ENCODE measurements at places on chromosomes 7 and 10.
A peak's percentile ranks its signal among the peaks of the same experiment; 100 is the strongest.

GRCh38 chr7:130290745-130291144 lies 2.2 kb upstream of the CPA4 start:
- no peak for DNase-seq

DNA sequence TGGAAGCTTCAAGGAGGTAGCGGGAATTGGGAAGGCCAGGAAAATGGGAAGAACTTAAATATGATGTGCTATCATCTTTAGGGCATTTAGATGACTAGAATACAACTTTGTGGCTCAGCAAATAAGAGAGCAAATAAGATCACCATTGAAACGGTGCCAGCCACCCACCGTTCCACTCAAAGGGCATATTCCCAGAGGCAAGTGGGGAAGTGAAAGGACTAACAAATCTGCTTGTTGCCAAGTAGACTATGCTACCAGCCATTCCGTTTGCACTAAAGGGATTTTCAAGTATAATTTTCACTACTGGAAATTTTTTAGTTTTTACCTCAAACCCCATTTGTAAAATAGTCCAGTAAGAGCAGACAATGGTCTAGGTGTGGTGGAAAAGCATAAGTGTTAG lies 4.0 kb upstream of the PPP1R3C start:
- DNase-seq = no peak

DNA sequence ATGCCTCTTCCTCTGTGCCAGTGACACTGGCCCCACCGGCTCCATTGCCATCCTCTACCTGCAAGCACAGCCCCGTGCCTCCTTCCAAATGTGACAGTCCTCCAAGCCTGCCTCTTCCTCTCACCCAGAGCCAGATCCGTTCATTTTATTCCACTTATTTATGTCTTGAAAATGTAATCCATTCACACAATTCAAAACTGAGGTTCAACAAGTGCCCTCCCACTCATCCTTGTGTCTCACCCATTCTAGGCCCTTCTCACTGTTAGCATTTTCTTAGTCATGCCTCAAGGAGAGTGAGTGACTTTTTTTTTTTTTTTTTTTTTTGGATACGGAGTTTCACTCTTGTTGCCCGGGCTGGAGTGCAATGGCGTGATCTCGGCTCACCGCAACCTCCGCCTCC lies 41.7 kb downstream of the FKBP6 start:
- no peak for DNase-seq

GRCh38 chr10:120613180-120613579 lies 156.2 kb downstream of the PLPP4 start:
- DNase-seq = no peak

GRCh38 chr10:49564461-49565009 lies 25.6 kb upstream of the ERCC6 start:
- no peak for DNase-seq

DNA sequence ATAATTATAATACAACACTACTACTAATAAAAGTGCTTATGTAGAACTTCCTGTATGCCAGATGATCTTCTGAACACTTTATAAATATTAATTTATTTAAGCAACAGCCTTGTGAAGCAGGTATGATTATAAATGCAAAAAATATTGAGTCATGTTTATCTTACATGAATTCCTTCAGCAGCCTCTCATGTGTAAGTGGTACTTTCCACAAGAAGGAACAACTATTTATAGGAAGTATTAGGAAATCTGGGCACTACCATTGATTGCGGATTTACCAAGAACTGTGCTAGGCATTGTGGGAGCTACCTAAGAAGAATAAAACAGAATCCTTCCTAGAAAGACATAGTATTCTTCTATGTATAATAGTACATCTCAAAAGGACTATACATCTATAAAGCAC lies 10.7 kb upstream of the STEAP4 start:
- no peak for DNase-seq

GRCh38 chr7:123424463-123424862 lies 109.9 kb downstream of the IQUB start:
- DNase-seq = no peak

GRCh38 chr10:111015181-111015580 lies 61.6 kb upstream of the ADRA2A start:
- DNase-seq = no peak

GRCh38 chr10:4790045-4790444 lies 36.0 kb upstream of the AKR1E2 start:
- no peak for DNase-seq

DNA sequence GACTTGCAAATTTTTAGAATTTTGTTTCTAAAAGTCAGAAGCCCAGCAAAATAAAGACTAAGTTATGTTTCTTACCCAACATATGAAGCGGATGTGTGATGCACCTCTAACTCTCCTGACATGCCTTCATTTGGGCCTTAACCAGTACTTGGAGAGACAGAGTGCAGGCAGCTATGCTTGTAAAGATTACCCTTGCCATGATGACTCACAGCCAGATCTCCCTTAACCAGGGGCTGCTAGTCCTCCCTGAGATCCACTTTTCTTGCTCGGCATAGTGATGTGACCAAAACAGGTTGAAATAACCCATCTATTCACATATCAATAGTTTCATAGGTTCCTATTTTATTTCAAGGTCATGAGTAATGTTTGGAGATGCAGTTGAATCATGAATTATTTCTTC lies 43.6 kb downstream of the PPP1R3A start:
- no peak for DNase-seq

DNA sequence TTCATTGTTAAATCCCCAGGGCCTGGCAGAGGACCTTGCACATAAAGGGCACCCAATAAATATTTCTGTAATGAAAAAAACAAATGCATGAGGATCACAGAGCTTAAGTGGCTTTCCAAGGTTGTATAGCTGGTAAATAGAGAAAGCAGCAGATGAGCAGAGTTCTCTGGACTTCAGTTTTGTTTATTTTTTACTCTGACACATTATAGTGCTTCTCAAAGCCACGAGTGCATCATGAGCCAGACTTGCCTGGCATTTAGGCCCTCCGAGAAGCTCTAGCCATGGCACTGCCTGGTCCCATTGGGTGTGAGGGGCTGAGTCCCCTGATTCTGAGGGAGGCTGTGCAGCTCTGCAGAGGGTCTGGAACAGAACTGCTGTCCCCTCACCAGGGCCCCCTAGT lies 87.2 kb upstream of the ZNF32 start:
- no peak for DNase-seq

- no peak for DNase-seq
These were observed 5.1 kb upstream of the CYP26A1 start for GRCh38 chr10:93068411-93069244.

- no peak for DNase-seq
These were observed 70.8 kb upstream of the EN2 start for GRCh38 chr7:155387066-155387620.

DNA sequence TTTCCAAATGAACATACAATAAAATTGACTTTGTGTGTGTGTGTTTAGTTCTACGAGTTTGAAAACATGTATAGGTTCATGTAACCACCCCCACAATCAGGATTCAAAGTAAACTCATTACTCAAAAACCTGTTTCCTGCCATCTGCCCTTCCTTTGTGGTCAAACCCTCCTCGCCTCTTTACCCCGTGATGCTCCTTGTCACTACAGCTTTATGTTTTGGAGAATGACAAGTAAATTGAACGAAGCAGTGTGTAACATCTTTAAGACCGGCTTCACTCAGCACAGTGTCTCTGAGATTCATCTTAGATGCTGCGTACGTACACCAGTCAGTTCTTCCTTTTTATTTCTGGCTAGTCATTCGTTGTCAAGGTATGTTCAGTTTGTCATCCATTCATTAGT lies 54.6 kb upstream of the MKI67 start:
- no peak for DNase-seq

DNA sequence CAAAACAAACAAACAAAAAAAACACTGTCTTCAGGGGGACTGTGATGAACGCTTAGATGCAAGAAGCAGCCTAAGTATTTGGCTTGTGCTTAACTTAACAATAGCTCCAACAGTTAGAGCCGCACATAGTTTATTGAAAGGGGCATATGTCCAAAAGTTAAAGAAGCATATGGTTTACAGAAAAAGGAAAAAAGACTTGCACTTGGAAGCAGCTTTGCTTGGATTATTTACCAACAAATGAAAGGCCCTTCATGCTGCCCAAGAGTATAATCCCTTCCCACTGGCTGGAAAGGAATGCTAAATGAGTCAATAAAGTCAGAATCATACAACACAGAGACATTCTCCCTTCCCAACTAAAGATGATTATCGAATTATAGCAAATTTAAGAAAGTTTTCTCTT lies 77.9 kb downstream of the GLI3 start:
- DNase-seq = peak; percentile 69

DNA sequence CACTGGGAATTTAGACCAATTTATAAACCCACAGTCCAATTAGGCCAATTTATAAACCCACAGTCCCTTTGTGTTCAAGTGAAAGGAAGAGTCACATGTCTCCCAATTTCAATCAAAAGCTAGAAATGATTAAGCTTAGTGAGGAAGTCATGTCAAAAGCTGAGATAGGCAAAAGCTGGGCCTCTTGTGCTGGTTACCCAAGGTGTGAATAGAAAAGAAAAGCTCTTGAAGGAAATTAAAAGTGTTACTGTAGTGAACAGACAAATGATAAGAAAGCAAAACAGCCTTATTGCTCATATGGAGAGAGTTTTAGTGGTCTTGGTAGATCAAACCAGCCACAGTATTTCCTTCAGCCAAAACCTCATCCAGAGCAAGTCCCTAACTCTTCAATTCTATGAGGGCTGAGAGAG lies 245.0 kb downstream of the HDAC9 start:
- DNase-seq = no peak

GRCh38 chr10:114749014-114749413 lies 72.6 kb upstream of the FHIP2A start:
- DNase-seq = peak; percentile 17

- no peak for DNase-seq
These were observed 18.6 kb upstream of the MTPN start for GRCh38 chr7:135995748-135996147.

DNA sequence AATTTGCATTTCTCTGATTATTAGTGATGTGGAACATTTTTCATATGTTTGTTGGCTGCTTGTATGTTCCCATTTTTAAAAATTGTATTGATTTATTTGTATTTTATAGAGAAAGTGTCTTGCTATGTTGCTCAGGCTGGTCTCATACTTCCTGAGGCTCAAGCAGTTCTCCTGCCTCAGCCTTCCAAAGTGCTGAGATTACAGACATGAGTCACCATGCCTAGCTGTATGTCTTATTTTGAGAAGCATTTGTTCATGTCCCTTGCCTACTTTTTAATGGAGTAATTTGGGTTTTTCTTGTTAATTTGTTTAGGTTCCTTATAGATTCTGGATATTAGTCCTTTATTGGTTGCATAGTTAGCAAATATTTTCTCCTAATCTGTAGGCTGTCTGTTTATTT lies 214.2 kb upstream of the KAT6B start:
- no peak for DNase-seq

GRCh38 chr7:139455789-139456188 lies 27.7 kb downstream of the KLRG2 start:
- DNase-seq = no peak
